Stomach (tissue), 19 donors: ENCODE measurements at places on chromosomes 2 and 18. TPM values are rescaled to one million over a fixed set of nuclear protein-coding genes. Genes with fewer than 3 reads are reported as not detected.

DNA sequence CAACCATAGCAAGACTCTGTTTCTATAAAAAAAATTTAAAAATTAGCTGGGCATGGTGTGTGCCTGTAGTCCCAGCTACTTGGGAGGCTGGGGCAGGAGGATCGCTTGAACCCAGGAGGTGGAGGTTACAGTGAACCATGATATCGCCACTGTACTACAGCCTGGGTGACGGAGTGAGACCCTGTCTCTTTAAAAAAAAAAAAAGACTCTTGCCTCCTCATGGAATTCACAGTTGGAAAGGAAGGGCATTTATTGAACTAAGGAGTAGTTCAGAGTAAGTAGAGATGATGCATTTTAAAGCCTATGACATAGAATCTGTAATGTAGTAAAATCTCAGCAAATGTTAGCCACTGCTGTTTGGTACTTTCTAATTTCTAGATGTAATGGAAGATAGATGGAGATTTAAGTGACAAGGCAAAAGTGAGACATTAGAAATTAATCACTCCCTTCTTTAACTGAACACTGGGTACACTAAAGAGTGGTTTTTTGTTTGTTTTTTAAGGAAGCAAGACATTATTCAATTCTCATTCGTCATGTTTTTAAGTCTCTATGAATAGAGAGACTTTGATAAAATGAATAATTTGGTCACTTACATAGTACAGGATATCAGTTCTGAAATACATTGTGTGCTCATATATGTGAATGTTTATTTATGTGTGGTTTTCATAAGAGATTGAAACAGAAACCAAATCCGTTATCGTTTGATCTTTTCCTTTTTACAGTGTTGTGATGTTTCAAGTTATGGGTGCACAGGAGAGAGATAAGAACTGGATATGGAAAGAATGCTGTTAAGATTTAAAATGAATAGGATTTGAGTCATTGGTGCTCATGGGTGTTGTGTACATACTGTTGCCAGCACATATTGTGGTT is 186.1 kb upstream of the STON1 start:
- H3K27ac ChIP-seq: peak overlapping the region; percentile 45
- H3K4me3 ChIP-seq: no peak overlapping the region
- H3K4me1 ChIP-seq: peaks cover 58% of the 10 kb centered on the region
- H3K36me3 ChIP-seq: peaks cover 5% of the 10 kb centered on the region
- peak; percentile 60 for DNase-seq

The ITPRIPL1 gene
- 3.9 TPM for total RNA-seq

The AGXT gene
- total RNA-seq: not detected

- H3K4me1 ChIP-seq: peaks cover 5% of the 10 kb centered on the region
- H3K4me3 ChIP-seq: no peak overlapping the region
- H3K36me3 ChIP-seq: no peaks in the 10 kb centered on the region
- H3K27me3 ChIP-seq: peaks cover 62% of the 10 kb centered on the region
- DNase-seq: no peak
- H3K27ac ChIP-seq: no peak overlapping the region
Observed at GRCh38 chr2:10913501-10914271, 2.0 kb downstream of the KCNF1 start.

The AFF3 gene
- total RNA-seq: 15.2 TPM

The CD8A gene
- 6.2 TPM for total RNA-seq

DNA sequence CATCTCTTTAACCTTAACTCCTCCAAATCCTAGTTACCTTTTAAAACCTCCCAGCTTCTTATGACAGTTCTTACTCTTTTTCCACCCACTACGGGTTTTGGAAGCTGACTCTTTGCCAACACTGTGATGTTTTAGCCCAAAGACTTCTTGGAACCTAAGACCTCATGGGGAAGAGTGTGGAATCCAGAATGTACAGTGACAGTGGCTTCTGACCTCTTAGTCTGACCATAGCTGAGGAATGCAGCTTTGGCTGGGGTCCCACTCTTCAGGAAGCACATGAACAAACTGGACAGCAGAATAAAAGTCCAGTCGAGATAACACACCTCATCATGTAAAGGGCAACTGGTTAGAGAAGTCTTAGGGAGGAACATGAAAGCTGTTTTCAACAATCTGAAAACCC is 161.1 kb upstream of the PKDCC start:
- H3K27me3 ChIP-seq: no peaks in the 10 kb centered on the region
- H3K4me1 ChIP-seq: no peaks in the 10 kb centered on the region
- DNase-seq: no peak
- H3K4me3 ChIP-seq: no peak overlapping the region
- no peaks in the 10 kb centered on the region for H3K36me3 ChIP-seq

- DNase-seq: no peak
- no peaks in the 10 kb centered on the region for H3K27me3 ChIP-seq
- no peaks in the 10 kb centered on the region for H3K4me1 ChIP-seq
- no peaks in the 10 kb centered on the region for H3K36me3 ChIP-seq
- H3K27ac ChIP-seq: no peak overlapping the region
Observed at GRCh38 chr2:12396699-12397098, 320.0 kb upstream of the TRIB2 start.

The ASB18 gene
- total RNA-seq: not detected

GRCh38 chr18:9322744-9323143 is 11.8 kb upstream of the TWSG1 start:
- no peak overlapping the region for H3K27ac ChIP-seq
- no peak for DNase-seq
- H3K4me3 ChIP-seq: no peak overlapping the region
- H3K4me1 ChIP-seq: no peaks in the 10 kb centered on the region
- H3K36me3 ChIP-seq: no peaks in the 10 kb centered on the region
- H3K27me3 ChIP-seq: no peaks in the 10 kb centered on the region

- peaks cover 3% of the 10 kb centered on the region for H3K27me3 ChIP-seq
- H3K27ac ChIP-seq: no peak overlapping the region
- H3K4me1 ChIP-seq: no peaks in the 10 kb centered on the region
- DNase-seq: no peak
- H3K4me3 ChIP-seq: no peak overlapping the region
Observed at GRCh38 chr2:26733413-26733812, 30.7 kb upstream of the SLC35F6 start.

DNA sequence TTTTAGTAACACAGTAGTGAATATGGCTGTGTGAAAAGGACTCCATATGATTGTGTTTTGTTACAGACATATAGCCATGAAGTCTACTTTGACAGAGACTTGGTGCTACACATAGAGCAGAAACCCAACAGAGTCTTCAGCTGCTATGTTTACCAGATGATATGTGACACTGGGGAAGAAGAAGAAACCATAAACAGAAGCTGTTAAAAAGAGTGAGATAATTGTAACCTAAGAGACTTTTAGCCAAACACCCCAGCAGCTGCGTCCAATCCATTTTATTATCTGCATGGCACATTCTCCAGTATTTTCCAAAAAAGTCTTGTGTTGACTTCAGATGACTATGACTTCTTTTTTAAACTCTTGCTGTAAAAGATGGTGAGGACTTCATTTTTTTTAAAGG is 41.4 kb upstream of the CYBRD1 start:
- H3K36me3 ChIP-seq: no peaks in the 10 kb centered on the region
- no peak for DNase-seq
- no peaks in the 10 kb centered on the region for H3K27me3 ChIP-seq

- DNase-seq: no peak
- H3K36me3 ChIP-seq: no peaks in the 10 kb centered on the region
- H3K4me1 ChIP-seq: no peaks in the 10 kb centered on the region
Observed at GRCh38 chr2:195520671-195521155, 136.3 kb upstream of the SLC39A10 start.

GRCh38 chr2:200222791-200223190 is 83.7 kb upstream of the SPATS2L start:
- peaks cover 19% of the 10 kb centered on the region for H3K4me1 ChIP-seq
- H3K4me3 ChIP-seq: no peak overlapping the region
- H3K36me3 ChIP-seq: no peaks in the 10 kb centered on the region
- no peak for DNase-seq
- no peak overlapping the region for H3K27ac ChIP-seq

The AUP1 gene
- total RNA-seq: 173 TPM

- no peaks in the 10 kb centered on the region for H3K4me1 ChIP-seq
- DNase-seq: no peak
- no peak overlapping the region for H3K4me3 ChIP-seq
- H3K27me3 ChIP-seq: no peaks in the 10 kb centered on the region
- H3K36me3 ChIP-seq: no peaks in the 10 kb centered on the region
Observed at GRCh38 chr2:175575346-175576258, 394.1 kb upstream of the ATP5MC3 start.

DNA sequence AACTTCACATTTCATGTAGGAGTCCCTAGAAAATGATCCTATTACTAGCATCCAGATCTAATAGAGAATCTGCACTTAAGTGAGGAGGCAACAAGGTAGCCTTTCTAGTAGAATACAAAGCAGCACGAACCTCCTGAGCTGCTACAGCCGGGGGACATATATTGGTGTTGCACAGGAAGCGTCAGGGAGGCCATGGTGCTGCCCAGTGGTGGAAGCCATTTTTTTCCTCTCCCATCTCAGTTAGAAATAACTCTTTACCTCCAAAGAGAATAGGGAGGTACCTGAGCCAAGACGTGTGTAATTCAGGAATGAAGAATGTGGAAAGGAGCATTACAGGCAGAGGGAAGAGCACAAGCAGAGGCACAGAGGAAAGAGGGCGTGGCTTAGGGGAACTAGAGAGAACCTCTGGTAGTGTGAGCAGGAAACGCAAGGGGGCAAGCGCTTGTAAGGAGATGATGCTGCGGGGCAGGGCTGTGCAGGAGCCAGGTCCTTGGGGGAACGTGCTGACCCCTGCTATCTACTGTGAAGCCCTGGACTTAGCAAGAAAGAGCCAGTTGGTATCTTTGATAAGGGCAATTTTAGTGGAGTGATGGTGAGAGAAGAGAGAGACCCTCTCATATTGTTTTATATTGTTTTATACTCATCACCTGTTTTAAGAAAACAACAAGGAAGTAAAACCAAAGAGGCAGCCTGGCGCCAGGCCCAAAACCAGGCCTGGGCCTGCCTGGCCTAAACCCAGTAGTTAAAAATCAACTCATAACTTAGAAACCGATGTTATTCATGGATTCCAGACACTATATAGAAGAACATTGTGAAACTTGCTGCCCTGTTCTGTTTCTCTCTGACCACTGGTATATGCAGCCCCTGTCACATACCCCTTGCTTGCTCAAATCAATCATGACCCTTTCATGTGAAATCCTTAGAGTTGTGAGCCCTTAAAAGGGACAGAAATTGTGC is 50.0 kb upstream of the TTC39C start:
- H3K36me3 ChIP-seq: no peaks in the 10 kb centered on the region
- H3K4me3 ChIP-seq: no peak overlapping the region
- no peaks in the 10 kb centered on the region for H3K27me3 ChIP-seq
- H3K27ac ChIP-seq: peak overlapping the region; percentile 52

DNA sequence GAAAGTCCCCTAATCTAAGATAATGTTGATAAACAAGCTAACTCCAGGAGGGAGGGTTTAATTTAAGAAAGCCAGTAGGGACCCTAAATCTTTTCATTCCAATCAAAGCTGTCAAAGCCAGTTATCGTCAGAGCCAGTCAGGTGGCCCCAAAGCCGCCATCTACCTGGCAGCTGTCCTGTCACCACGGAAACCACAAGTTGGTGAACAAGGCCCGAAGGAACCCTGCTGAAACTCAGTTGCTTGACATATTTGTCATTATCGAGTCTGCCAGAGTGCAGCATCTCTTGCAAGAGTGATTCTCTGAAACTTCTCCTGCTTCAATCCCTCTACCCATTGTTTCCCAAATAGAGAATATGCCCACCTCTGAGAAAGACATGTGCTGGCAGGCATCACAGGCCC is 30.8 kb upstream of the POLE4 start:
- H3K4me3 ChIP-seq: no peak overlapping the region
- H3K27me3 ChIP-seq: no peaks in the 10 kb centered on the region
- H3K27ac ChIP-seq: no peak overlapping the region
- DNase-seq: no peak
- H3K4me1 ChIP-seq: no peaks in the 10 kb centered on the region
- H3K36me3 ChIP-seq: no peaks in the 10 kb centered on the region

- no peaks in the 10 kb centered on the region for H3K27me3 ChIP-seq
- DNase-seq: no peak
- H3K27ac ChIP-seq: no peak overlapping the region
- peaks cover 57% of the 10 kb centered on the region for H3K4me1 ChIP-seq
Observed at GRCh38 chr2:152464851-152465470, 130.0 kb downstream of the FMNL2 start.

The ZNG1B gene
- total RNA-seq: 9.4 TPM

GRCh38 chr2:28633204-28633603 is 118.4 kb upstream of the PPP1CB start:
- peaks cover 31% of the 10 kb centered on the region for H3K4me1 ChIP-seq
- no peaks in the 10 kb centered on the region for H3K36me3 ChIP-seq
- H3K27ac ChIP-seq: peak overlapping the region; percentile 73
- H3K27me3 ChIP-seq: no peaks in the 10 kb centered on the region
- H3K4me3 ChIP-seq: no peak overlapping the region

- H3K27ac ChIP-seq: no peak overlapping the region
- H3K36me3 ChIP-seq: peaks cover 23% of the 10 kb centered on the region
- H3K4me3 ChIP-seq: no peak overlapping the region
- peaks cover 52% of the 10 kb centered on the region for H3K4me1 ChIP-seq
- no peaks in the 10 kb centered on the region for H3K27me3 ChIP-seq
Observed at GRCh38 chr2:32427672-32428610, 71.1 kb downstream of the BIRC6 start.

The FAP gene
- total RNA-seq: 0.87 TPM

- H3K36me3 ChIP-seq: no peaks in the 10 kb centered on the region
- no peak for DNase-seq
- H3K27me3 ChIP-seq: no peaks in the 10 kb centered on the region
- no peaks in the 10 kb centered on the region for H3K4me1 ChIP-seq
- H3K4me3 ChIP-seq: no peak overlapping the region
- H3K27ac ChIP-seq: no peak overlapping the region
Observed at GRCh38 chr2:14967729-14968128, 335.2 kb downstream of the LRATD1 start.

The CRYBA2 gene
- not detected for total RNA-seq

GRCh38 chr2:69535817-69536241 is 98.6 kb upstream of the NFU1 start:
- H3K4me3 ChIP-seq: no peak overlapping the region
- peaks cover 98% of the 10 kb centered on the region for H3K36me3 ChIP-seq
- no peaks in the 10 kb centered on the region for H3K4me1 ChIP-seq
- no peak overlapping the region for H3K27ac ChIP-seq

DNA sequence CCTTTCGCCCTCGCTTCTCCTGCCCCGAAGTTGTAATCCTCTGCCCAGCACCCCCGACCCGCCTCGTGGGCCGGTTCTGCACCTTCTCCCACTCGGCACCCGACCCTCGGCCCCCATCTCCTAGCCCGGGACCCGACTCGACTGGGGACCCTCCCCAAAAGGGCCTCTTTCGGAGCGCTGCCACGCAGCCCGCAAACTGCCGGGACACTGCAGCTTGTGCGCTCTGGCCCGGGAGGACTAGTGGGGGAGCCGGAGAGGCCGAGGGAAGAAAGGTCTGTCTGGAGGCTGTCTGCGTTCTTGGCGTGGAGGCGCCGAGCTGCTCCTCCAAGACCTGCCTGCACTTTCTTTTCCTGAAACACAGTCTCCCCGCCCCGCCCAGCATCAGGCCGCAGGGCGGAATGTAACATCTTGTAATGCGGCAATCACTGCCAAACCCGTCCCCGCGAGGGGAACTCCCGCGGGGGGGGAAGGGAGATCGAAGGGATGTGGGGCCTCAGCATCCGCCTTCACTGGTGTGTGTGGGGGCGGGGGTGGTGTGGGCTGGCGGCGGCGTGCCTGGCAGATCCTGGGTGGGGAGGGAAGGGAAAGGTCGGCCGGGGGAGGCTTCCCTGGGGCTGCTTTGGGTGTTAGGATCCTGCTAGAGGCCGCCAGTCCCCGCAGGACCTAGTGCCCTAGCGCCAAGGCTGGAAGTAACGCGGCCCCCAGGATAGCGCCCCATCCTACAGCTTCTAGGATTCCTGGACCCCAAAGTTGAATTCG is 7.4 kb downstream of the DLX2 start:
- no peaks in the 10 kb centered on the region for H3K36me3 ChIP-seq
- H3K27ac ChIP-seq: no peak overlapping the region
- H3K4me1 ChIP-seq: peaks cover 65% of the 10 kb centered on the region
- H3K4me3 ChIP-seq: peak overlapping the region; percentile 40

GRCh38 chr18:3402982-3403451 is 47.0 kb upstream of the TGIF1 start:
- no peak overlapping the region for H3K27ac ChIP-seq
- no peak for DNase-seq
- no peak overlapping the region for H3K4me3 ChIP-seq
- no peaks in the 10 kb centered on the region for H3K4me1 ChIP-seq
